Breast epithelium (tissue), 4 donors: ENCODE measurements at places on chromosomes 16 and 17.

GRCh38 chr17:30961209-30962188 lies 9.3 kb upstream of the RNF135 start:
- no peak for DNase-seq

DNA sequence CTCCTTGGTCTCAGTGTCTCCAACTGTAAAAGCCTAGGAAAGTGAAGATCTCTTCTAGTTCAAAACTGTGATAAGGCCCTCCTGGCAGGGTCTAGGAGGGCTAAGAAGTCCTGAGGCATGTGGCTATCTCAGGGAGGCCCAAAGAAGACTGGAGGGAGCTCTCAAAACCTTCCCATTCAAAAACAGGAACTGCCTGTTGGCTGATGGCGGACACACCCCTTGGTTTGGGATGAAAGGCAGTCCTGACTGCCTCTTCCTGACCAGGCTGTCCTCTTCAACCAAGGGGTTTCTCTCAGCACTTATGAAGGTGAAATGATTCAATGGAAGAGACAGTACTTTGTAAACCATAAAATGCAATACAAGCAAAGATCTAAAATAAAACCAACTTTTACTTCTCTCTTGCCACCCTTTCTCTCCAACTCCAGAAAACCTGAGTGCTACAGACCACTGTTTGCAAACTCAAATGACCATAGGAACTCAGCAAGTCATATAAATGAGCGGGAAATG lies 4.7 kb downstream of the ZNF764 start:
- no peak for DNase-seq

DNA sequence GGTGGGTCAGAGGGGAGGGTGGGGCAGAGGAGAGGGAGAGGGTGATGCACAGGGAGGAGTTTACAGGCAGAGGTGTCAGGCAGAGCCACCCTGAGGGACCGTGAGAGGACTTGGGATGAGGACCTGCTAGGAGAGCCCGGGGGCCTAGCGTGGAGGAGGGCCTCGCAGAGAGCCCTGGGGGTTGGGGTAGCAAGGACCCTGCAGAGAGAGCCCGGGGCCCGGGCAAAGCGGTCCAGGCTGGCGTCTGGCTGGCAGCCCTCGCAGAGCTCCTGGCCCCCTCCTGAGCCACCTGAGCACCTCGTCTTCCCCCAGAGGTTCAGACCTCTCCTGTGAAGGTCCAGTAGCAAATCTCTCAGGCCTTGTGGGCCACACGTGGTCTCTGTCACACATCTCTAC lies 42.0 kb upstream of the ZNF469 start:
- no peak for DNase-seq

- no peak for DNase-seq
These were observed 208.5 kb upstream of the TOX3 start for GRCh38 chr16:52755396-52755795.
